ENCODE measurements at places on chromosomes 13 and 19.

DNA sequence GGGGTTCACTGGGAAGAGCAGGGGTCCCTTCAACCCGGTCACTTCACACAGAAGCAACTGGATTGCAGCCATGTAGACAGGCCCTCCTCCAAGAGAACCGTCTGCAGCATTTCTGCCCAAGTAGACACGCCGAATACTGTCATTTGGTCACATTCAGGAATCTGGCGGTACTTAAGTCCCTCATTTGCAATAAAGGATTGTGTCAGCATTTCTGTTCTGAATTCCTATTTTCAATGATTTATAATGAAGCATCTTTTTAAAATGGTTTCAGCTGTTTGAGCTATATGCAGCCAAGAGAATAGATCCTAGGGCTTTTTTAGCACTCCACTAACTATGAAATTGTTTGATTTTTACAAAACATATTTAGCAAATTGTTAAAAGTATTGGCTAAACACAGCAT, 143.5 kb upstream of the SOX1 start:
- no peak for DNase-seq

- no peak for DNase-seq
Measured at GRCh38 chr19:44111910-44112463, 1.2 kb upstream of the ZNF225 start.

DNA sequence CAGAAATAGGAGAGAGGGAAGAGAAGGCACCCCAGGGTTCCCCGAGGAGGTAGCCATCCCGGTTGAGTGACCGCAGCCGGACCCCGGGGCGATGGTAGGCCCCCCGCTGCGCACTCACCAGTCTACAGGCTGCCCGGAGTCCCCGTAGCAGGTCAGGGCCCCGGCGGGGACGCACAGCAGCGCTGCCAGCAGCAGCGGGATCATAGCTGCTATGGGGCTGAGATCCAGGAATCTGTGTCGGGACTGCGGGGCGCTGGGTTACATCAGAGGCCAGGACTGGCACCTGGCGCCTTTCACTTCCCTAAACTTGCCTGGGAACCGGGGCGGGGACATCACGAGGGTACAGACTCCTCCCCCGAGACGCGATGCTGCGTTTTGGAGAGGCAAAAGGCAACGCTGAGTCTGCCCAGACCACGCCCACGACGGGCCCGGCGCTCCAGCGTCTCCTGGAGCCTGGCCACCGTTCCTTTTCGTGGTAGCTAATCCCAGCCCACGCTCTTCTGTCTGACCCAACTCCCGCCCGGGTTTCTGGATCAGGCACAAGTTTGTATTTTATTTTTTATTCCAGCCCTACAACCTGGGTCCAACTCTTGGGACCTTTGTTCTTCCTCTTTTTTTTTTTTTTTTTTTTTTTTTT, at the start of gene DNASE2:
TSS of gene DNASE2 (minus strand) at position 278 of the 637 bp plus-strand sequence. CDS start at position 204, 74 bp downstream.
- DNase-seq: peak; percentile 98

- DNase-seq: no peak
Measured at GRCh38 chr13:77416666-77417212, 89.8 kb upstream of the MYCBP2 start.

GRCh38 chr13:94674609-94675348, 37.6 kb downstream of the SOX21 start:
- DNase-seq: peak; percentile 50

GRCh38 chr13:61950828-61951227, 535.2 kb upstream of the PCDH20 start:
- DNase-seq: no peak

- DNase-seq: no peak
Measured at GRCh38 chr13:72004784-72005374, 137.9 kb upstream of the DACH1 start.

GRCh38 chr13:26253262-26253786, 605 bp upstream of the CDK8 start:
- DNase-seq: no peak

DNA sequence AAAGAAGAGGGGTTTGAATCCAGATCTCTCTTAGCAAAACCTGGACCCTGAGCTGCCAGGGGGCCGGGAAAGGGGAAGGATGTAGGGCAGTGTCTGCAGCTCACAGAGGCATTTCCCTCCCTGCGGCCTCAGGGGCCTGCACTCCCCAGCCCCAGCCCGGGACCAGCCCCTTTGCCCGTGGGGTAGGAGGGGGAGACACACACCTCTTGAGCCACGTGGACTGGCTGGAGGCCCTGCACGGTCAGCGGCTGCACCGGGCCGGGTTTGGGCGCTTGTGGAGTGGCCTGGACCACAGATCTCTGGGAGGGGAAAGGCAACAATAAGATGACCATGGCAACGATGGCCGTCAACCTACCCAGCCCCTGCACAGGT, 26.9 kb downstream of the RFX1 start:
- no peak for DNase-seq

GRCh38 chr13:97279913-97280312, 57.8 kb downstream of the MBNL2 start:
- no peak for DNase-seq

- DNase-seq: no peak
Measured at GRCh38 chr13:38879278-38879677, 111.4 kb downstream of the STOML3 start.

DNA sequence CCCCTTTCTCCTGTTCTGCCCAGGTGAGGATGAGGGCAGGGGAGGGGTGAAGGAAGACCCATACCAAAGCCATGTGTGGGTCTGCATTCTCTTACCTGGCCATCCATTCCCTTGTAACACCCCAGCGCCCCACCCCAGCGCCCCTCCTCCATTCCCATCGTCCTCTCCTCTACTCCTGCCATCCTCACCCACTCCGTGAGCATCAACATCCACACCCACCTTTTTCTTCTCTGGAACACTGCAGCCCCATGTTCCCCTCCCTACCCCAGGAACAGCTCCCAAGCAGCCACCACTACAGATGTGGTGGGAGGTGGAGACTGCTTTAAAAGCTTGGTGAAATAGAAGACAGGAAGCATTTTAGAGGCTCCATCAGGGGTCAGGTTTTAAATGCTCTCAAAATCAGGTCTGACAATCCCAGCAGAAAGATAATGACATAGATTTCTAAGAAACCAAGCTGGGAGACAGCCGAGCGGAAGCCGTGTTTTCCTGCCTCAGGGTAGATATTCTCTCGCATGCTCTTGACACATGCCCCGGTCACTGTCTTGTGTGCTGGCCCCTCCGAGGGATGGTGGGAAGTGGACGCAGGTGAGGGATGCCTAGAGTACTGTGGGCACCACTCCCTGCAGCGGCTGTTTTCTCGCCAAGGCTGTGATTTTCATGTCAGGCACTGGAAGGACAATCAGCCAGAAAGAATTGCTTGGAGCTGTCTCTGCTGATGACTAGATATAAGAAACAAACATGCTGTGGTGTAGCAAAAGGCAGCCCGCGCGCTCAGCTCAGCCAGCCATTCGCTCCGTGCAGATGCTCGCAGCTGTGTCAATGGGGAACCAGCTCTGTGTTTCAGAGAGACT, 9.8 kb downstream of the MEDAG start:
- DNase-seq: no peak

DNA sequence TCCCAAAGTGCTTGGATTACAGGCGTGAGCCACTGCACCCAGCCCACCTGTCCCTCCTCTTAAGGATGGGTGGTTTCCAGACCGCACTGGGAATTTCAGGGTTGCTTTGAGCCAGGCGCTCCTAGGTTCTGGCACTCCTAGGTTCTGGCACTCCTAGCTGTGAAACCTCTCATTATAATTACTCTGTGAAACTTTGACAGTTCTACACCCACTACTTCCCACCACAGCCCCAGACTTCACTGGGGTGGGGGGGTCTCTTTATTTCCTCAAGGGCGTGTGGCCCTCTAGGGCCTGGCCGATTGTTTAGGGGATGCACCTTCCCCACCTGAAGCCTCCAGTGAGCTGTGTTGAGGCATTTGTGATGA, 2.3 kb upstream of the ADAMTS10 start:
- no peak for DNase-seq

DNA sequence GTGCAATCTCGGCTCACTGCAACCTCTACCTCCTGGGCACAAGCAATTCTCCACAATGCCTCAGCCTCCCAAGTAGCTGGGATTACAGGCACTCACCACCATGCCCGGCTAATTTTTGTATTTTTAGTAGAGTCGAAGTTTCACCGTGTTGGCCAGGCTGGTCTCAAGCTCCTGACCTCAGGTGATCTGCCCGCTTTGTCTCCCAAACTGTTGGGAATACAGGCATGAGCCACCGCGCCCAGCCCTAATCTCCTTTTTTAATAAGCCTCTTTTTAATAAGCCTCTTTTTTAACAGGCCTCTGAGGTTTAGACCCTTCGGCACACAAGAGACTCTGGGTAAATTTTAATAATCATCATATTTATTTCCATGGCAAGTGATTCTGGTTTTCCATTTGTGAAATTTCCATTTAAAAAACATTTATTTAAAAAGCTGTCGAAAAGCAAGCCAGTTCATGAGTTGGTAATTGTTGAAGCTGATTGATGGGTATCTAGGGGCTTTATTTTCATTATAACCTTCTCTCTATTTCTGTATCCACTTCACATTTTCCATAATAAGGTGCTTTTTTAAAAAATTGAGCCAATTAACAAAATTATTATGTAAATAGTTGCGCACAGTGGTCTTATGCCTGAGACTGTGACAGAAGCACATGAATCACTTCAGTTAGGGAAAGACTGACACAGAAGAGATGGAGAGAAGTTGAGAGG, 11.8 kb downstream of the POU2F2 start:
- DNase-seq: no peak

DNA sequence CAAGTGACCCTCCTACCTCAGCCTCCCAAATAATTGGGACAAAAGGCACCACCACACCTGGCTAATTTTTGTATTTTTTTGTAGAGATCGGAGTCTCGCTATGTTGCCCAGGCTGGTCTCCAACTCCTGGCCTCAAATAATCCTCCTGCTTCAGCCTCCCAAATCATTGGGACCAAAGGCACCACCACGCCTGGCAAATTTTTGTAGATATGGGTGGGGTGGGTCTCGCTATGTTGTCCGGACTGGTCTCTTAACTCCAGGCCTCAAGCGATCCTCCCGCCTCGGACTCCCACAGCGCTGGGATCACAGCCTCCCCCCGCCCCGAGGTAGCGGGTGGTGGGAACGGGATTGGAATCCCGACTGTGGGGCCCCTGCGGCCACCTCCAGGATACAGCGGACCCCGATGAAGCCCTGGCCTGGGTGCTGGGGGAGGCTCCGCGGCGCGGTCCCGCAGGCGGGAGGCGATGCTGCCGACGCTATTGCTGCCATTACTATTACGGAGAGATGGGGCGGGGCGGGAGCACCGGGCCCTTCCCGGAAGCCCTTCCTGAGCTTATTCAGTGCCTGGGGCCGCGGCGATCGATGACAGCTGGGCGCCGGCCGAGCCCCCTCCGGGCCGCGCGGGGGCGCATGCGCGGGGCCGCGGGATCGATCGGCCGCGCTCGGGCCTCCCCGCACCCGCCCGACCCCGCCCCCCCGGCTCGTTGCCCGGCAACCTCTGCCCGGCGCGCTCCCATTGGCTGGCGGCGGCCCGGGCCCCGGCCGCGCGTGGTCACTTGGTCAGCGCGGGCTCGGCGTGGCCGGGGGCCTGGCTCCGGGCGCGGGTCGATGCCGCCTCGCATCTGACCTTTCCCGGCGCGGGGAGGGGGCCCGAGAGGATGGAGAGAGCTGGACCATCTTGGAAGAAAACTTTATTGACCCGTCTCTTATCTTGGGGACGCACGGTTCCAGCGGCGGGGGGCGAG, 27.9 kb upstream of the ONECUT3 start:
- DNase-seq: peak; percentile 96

- DNase-seq: no peak
Measured at GRCh38 chr13:21898945-21899344, 228.1 kb downstream of the FGF9 start.

All from GM13977 (cell line).